Caki2 (cell line): ENCODE measurements at places on chromosomes 1 and 21.
A peak's percentile ranks its signal among the peaks of the same experiment; 100 is the strongest.

DNA sequence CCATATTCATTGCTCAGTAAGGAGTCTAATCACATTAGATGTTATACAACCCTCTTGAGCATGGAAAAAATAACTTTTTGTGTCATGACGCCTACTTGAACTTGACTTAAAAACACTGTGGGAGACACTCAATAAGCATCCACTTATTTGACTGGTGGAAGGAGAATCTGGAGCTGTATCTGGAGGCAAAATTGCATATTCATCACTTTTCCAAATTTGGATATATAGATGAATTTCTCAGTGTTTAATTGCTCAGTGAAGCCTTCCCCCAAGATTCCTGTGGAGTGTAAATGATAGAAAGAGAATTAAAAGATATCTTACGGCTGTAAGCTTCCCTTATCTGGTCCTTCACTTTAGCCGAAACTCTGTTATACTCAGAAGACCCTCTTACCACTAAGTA lies 610.7 kb upstream of the ADGRL2 start:
- DNase-seq = no peak

GRCh38 chr21:36321325-36322082 lies 1.5 kb downstream of the MORC3 start:
- peak; percentile 38 for DNase-seq

- DNase-seq = no peak
Observed at GRCh38 chr21:44969931-44970755, 30.3 kb downstream of the SLX9 start.

DNA sequence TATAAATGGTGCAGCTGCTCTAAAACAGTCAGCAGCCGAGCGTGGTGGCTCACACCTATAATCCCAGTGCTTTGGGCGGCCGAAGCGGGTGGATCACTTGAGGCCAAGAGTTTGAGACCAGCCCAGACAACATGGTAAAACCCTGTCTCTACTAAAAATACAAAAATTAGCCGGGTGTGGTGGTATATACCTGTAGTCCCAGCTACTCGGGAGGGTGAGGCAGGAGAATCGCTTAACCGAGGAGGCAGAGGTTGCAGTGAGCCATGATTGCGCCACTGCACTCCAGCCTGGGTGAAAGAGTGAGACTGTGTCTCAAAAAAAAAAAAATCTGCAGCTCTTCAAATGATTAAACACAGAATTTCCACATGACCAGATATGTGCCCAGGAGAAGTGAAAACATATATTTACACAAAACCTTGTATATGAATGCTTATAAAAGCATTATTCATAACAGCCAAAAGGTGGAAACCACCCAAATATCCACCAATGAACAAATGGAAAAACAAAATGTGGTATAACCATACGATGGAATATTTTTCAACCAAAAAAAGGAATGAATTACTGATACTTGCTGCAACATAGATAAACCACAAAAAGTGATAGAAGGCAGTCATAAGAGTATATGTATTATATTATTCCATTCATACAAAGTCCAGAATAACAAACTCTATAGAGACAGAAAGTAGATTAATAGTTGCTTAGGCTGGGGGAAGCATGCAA lies 14.1 kb downstream of the EPS15 start:
- DNase-seq = no peak

- DNase-seq = no peak
Observed at GRCh38 chr1:34708106-34708505, 46.7 kb upstream of the GJB5 start.

- DNase-seq = peak; percentile 76
Observed at GRCh38 chr1:16013220-16013907, 4.5 kb downstream of the HSPB7 start.

DNA sequence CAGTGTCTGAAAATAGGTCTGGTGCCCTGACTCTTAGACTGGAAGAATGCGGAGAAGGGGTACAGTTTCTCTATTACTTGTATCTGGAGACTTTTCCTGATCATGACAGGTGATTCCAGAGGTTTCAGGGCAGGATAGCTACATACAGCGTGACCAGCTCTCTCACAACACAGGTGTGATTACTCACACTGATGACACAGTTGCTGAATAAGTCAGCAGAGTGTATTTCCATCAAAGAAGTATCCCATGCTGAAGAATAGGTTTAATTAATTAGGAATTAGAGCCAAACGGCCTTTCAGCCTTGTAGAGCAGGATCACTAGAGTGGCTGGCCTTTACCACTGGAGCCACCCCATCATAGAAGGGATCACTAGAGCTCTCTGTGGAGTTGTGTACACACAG lies 298.6 kb downstream of the LMX1A start:
- no peak for DNase-seq

DNA sequence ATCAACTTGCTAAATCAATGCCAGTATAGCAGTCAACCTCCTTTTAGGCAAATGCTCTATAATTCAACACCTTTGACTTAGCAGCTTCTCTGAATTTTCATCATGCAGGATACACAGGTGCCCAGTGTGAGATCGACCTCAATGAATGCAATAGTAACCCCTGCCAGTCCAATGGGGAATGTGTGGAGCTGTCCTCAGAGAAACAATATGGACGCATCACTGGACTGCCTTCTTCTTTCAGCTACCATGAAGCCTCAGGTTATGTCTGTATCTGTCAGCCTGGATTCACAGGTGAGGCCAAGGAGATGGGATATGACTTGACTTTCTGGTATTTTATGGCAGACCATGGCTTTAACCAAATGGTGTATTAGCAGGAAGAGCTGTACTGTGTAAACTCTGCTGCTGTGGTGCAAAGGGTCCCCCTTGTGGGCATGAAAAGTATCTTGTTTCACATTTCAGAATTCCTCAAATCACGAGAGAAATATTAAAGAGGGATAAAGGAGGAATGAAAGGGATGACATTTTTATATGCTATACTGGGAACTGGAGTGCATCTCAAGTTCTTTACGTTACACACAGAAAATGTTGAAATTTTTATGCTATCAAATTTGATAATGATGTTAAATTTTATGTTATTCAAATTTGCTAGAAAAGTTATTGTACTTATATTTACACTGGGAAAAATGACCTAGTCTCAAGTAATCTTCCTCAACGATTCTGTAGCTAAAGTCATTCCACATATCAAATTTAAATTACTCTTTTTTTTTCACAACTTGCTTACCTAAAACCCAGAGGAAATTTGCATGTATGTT lies 88.9 kb downstream of the CRB1 start:
- peak; percentile 47 for DNase-seq

GRCh38 chr21:46472246-46472645 lies 13.6 kb downstream of the DIP2A start:
- no peak for DNase-seq

DNA sequence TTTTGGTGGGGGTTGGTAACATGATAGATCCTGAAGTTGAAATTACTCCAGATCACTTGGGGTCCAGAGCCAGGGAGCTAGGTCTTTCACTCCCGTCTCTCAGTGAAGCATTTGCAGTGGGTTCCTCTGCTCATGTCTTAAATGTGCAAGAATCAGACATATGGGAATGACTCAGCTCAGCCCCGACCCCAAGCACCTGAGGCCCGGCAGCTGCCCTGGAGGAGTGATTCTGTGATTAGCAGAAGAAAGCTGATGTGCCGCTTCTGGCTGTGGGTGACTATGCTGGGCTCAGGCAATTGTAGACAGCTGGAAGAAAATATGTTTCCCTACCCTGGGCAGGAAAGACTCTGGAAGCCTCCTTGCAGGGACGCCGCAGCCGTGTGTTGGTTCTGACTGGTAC lies 601.7 kb downstream of the NPHP4 start:
- no peak for DNase-seq

GRCh38 chr1:210588946-210589345 lies 260.2 kb downstream of the HHAT start:
- DNase-seq = no peak

DNA sequence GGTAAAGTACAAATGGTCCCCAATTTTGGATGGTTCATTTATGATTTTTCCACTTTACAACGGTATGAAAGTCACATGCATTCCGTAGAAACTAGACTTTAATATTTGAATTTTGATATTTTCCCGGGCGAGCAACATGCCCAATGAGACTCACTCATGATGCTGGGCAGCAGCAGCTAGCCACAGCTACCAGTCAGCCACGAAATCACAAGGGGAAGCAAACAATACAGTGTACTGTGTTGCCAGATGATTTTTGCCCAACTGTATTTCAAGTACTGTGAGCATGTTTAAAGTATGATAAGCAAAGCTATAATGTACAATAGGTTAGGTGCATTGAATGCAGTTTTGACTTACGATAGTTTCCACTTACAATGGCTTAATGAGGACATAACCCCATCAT lies 266.8 kb downstream of the VAV3 start:
- no peak for DNase-seq

DNA sequence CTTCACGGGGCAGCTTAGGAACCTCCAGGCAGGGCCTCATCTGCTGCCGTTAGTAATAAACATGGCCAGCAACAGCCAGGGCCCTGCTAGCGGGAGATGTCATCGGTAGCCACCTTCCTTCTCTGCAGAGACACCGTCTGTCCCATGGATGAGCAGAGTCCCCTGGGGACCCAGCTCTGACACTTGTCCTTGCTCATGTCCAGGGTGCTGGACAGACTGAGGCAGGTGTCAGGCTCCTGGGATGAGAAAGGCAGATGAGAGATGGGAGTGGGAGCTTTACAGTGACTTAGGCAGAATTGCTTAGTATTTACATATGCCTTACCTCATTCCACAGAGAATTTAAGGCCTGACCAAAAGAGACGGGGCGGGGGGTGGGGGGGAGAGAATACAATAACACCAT lies 25.0 kb downstream of the CAPN2 start:
- no peak for DNase-seq

GRCh38 chr1:245829194-245829593 lies 674.4 kb downstream of the KIF26B start:
- DNase-seq = no peak

GRCh38 chr21:29943885-29944284 lies 4.1 kb upstream of the GRIK1 start:
- no peak for DNase-seq

- DNase-seq = no peak
Observed at GRCh38 chr1:54869173-54869851, 17.7 kb downstream of the DHCR24 start.

- no peak for DNase-seq
Observed at GRCh38 chr21:14846621-14847020, 218.2 kb downstream of the NRIP1 start.

DNA sequence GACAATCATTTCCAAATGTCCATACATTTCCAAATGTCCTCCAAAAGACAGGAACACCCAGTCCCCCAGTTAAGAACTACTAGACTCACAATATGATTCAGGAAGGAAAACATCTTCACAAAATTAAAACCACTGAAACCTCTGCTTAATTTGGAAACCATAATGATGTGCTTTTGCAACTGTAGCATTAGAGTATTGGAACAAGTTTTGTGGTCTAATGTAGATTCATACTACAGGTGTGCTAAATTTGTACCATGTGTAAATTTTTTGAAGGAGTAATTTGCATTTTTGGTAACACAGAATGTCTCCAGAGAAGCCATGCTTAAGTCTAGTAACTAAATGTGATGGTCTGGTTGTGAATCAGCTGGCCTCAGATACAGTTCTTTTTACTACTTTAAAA lies 129.6 kb downstream of the DPYD start:
- no peak for DNase-seq

DNA sequence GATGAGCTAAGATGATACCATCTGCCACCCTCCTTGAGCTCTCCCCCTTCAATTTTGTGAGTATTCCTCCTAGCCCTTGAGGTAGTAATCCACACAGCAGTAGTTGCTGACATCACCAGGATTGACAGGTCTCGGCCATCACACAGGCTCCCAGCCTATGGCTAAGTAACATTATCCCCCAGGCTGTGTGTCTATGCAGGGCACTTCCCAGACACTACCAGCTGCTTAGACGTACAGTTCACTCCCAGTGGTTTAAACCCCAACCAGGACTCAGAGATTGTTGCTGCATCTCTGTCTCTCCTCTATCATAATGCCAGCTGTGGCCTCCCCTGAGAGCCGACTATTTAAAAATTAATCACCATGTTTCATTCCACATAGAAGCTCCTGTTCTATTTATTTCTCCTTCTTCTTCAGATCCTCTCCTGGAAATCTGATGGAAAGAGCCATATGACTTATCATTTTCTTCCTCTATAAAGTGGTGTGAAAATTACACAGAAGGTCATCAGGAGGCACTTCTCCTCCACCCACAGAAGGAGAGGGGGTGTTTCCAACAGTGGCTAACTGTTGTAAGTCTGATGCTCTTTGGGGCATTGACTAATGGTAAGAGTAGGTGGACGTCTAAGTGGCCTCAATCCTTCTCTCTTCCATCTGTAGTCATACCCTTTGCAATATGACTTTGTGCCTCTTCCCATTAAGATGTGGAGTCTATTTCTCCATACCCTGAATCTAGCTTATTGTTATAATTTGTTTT lies 396.3 kb downstream of the SETD4 start:
- DNase-seq = no peak

GRCh38 chr1:61887931-61888564 lies 145.8 kb downstream of the PATJ start:
- DNase-seq = no peak

DNA sequence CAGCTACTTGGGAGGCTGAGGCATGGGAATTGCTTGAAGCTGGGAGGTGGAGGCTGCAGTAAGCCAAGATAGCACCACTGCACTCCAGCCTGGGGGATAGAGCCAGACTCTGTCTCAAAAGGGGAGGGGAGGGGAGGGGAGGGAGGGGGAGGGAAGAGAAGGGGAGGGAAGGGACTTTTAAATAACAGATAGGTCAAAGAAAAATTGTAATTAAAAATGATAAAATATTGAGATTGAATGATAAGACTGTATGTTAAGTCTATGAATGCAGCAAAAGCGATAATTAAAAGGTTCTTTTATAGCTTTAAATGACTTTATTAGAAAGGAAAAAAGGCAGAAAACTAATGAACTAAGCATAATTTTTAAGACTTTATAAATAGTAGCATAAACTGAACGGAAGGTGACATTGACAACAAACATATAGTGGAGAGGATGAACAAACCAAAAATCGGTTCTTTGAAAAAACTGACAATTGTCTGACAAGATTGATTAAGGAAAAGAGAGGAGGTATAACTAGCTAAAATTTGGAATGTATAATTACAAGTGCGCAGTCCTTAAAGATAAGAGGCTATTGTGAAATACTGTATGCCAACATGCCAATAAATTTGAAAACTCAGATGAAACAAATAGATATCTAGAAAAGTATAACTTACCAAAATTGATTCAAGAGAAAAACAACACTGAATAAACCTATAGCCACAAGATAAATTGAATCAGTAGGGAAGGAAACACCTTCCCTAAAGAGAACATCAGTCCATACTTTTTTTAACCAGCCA lies 8.4 kb downstream of the SPOCD1 start:
- no peak for DNase-seq

DNA sequence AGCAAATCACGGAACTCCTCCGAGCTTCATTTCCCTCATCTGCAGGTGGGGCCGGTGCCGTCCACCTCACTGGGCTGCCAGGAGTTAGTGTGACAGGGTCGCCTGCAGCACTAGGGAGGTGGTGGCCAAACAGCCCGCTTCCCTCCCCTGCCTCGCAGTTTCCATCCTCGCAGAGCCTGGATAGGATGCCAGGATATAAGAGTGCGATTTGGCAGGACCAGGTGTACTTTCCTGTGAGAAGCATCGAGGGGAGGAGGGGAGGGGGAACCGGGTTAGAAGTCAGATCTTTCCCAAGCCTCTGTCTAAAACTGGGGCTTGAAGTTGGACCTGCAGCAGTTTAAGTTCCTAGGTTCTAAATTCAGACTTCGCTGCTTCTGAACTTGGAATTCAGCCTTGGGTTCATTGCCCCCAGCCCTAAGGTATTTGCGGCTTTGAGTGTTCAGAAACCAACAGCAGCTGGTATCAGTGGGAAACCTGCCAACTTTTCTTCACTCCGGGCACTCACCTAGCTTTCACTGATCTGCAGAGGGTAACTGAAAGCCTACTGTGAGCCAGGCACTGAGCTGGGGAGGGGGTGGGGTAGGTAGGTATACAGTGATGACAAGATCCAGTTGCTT lies 1.7 kb upstream of the JUN start:
- DNase-seq = peak; percentile 83
